ENCODE measurements at places on chromosomes 3 and 15.

DNA sequence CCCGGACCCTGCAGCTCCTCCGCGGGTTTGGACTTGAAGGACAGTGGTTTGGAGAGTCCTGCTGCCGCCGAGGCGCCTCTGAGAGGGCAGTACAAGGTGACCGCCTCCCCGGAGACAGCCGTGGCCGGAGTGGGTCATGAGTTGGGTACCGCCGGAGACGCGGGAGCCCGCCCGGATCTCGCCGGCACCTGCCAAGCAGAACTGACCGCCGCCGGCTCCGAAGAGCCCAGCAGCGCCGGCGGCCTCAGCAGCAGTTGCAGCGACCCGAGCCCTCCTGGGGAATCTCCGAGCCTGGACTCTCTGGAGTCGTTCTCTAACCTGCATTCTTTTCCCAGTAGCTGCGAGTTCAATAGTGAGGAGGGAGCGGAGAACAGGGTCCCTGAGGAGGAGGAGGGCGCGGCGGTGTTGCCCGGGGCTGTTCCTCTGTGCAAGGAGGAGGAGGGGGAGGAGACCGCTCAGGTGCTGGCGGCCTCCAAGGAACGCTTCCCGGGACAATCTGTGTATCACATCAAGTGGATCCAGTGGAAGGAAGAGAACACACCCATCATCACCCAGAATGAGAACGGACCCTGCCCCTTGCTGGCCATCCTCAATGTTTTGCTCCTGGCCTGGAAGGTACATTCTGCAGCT lies 634 bp downstream of the MINDY2 start:
- peak; percentile 18 for DNase-seq

GRCh38 chr3:167521006-167521355 lies 47.1 kb upstream of the SERPINI2 start:
- no peak for DNase-seq

DNA sequence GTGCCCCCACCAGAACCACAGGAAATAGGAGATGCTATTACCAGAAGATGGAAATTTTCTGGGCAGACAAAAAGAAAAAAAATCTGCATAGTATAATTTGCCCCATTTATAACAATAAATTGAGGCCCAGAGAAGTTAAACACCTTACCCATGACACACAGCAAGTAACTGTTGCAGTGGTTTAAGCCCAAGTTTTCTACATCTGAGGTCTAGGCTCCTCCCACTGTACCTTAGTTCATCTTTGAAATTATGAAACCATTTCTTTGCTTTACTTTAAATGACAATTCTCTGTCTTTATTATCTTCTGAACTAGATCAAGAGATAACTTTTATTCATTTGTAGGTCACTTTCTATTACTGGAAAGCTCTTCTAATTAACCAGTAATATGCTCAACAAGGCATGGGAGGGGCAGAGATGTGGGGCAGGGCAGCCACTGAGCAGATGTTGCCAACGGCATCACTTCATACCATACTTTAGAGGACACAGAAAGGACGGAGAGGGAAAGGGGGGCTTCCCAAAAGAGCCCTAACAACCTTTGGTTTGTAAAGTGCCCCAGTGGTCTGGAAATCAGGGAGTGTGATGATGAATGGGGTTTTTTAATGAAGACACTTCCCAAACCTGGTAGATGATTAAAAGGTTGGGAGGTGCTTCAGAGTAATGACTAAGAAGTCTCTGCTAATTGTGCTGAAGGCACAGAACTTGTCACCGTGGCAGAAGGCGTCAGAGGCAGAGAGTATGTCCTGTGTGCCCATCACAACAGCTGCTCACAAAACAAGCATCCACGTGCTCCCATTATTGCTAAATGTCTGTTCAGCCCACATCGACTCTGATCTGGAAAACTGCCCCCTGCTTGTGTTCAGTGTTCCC lies 342.5 kb downstream of the SHQ1 start:
- no peak for DNase-seq

DNA sequence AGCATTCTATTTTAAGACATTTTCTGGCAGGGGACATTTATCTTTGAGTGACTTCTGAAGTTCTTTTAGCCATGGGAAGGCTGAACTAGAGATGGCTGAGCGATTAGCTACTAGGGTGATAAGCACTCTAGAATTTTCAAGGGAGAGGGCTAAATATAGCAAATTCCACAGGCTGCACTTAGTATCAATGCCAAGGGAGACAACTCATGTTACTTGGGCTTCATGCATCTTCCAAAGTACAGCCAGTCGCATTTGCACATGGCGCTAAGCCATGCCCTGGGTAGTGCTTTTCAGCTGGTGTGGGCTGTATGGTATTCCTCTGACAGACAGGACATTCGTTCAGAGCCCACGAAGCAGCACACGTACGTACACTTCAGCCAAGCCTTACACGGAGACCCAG lies 69.6 kb downstream of the RYR3 start:
- no peak for DNase-seq

GRCh38 chr3:38549082-38549481 lies 52.9 kb downstream of the EXOG start:
- no peak for DNase-seq

- DNase-seq = no peak
Measured at GRCh38 chr15:57570994-57571393, 20.7 kb upstream of the MYZAP start.

DNA sequence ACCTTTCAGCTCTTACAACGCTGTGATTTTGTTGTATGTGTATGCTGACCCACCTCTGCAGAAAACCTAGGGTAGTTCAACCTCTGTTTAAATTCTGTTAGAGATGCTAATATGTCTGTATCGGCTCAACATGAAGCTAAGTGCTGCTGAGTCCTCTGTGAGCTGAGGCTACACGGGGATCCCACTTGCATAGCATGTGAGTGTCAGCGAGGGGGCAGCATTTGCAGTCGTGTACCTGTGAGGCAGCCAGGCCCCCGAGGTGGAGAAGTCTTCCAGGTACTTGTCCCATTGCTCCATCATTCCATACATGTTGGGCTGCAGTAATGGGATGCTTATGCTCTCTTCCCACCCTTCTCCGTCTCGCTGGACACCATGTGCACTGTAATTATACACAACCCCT lies 3.7 kb downstream of the MKRN2OS start:
- no peak for DNase-seq

DNA sequence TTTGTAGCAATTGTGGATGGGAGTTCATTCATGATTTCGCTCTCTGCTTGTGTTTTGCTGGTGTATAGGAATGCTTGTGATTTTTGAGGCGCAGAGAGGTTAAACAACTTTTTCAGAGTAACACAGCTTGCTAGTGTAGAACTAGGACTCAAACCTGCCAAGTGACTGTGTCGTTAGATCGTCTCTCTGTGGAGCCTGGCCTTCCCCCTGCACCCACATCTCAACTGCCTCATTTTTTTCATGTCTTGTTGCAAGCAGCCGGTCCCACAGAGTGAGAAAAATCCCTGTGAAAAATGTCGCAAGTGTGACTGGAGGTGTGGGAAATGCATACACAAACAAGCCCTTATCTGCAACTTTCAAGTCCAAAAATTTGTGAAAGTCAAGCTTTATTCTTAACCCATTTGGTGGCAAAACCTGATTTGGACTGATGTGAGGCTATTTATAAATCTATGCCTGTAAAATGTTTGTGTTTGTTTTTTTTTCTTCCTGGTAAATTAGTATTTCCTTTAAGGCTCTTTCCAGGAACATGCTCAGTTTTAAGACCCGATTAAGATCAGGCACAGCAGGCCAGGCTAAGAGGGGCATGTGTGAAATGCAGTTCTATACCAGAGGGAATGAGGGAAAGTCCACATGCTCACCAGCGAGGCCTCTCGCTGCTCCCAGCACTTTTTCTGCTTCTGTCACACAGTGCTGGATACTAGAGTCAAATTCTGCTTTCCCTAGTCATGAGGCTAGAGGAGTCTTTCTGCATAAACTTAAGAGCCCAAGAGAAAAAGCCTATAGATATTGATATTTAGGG lies 25.8 kb downstream of the ST6GAL1 start:
- no peak for DNase-seq

- DNase-seq = no peak
Measured at GRCh38 chr3:42177801-42178150, 86.6 kb downstream of the TRAK1 start.

- no peak for DNase-seq
Measured at GRCh38 chr3:140727886-140728285, 50.0 kb downstream of the TRIM42 start.

DNA sequence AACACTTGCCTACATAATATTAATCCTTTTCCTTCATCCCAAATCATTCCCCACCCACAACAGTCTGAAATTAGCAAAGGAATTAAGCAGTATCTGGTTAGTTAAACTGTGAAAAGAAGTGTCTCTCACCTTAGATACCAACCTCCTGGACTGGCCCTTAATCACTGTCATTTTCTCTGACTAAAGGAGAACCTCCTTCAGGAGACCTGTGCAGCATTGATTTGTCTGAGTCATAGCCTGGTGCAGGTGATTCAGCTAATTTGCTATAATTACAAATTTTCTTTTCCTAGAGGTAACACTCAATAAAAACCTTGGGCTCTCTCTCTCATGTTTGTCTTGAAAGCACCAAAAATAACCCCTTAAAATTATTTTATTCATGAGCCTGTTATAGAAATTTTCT lies 279.8 kb upstream of the SEMA6D start:
- DNase-seq = no peak

DNA sequence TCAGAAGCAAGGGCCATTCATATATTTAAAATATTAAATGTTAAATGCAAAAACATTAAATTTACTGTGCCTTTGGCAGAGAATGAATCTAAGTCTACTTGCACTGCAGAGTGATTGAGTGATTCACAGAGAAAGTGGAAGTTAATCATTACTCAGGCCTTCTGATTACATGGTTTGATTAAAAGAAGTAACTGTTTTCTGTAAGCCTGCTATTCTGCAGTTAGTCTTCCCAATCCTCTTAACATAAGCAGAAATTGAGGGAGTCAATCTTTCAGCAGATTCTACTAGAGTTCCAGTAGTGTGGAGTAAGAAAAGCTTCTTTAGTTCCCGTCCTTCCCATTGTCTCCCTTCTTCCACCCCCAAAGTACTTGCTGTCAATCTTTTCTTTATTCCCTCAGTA lies 1.5 kb downstream of the NLGN1 start:
- no peak for DNase-seq

DNA sequence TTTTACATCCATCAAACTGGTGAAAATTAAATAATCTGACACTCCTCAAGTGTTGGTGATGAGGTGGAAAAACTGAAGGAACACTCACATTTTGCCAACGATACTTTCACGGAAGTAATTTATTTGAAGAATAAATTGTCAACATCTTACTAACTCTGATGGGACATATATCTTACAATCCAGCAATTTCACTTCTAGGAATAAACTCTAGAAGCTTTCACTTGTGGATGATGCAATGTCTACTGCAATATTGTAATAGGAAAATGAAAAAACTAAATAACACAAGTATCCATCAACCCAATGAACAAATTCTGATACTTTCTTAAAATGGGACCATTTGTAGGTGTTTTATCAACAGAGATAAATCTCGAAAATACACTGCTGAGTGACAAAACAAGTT lies 16.2 kb upstream of the LIPC start:
- DNase-seq = no peak

DNA sequence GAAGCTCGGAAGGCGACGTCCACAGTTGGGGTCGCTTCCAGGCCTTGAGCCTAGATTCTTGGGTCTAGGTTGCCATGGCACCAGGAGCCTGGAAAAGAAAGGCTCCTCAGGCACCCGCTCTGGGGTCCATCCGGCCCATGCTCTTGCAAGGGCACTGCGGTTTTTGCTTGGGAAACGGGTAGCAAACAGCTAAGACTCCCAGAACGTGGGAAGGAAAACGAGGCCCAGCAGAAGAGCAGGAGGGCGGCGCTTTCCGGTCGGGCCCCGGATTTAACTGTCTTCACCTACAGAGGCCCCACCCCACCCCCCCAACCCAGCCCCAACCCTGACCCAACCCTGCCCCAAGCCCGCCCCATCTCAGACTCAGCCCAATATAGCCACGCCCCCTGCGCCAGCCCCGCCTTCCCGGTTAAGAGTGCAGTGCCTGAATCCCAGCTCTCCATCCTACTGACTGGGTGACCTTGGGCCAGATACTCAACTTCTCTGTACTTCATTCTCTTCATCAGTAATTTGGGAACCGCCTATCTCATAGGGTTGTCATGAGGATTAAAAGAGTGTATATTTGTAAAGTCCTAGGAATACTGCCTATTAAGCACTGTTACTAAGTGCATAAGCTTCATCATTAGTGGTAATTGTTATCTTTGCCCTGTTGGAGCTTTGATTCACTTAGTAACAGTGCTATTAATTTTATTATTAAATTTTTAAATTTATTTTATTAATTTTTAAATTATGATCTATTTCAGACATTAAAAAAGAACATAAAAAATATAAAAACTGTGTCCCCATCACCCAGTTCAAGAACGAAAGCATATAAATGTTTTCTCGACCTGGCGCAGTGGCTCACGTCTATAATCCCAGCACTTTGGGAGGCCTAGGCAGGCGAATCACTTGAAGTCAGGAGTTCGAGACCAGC lies 28.4 kb upstream of the SMAD6 start:
- DNase-seq = peak; percentile 79

- peak; percentile 71 for DNase-seq
Measured at GRCh38 chr15:85831415-85832113, 36.8 kb upstream of the KLHL25 start.

GRCh38 chr15:28975766-28976179 lies 90.0 kb downstream of the APBA2 start:
- DNase-seq = peak; percentile 62

DNA sequence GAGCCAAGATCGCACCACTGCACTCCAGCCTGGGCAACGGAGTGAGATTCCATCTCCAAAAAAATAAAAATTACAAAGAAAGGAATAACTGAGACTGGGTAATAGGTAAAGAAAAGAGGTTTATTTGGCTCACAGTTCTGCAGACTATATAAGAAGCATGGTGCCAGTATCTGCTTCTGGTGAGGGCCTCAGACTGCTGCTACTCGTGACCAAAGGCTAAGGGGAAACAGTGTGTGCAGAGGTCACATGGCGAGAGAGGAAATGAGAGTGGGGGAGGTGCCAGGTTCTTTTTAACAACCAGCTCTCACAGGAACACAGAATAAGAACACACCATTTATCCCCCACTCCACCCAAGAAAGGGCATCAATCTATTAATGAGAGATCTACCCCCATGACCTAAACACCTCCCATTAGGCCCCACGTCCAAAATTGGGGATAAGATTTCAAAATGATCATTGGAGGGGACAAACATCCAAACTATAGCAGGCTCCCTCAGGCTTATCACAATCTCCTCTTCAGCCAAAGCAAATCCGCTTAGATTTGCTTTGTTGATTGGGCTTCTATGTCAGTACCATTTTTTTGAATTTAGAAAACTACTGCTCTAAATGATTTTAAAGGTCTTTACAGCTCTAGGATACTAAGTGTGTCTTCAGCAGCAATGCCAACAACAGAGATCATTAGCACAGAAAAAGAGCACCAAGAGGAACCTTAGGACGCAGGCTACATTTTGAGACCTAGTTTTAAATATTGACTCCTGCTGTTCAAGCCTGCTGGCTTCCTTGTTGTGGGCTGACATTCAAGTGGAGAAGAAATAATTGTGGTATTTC lies 84.2 kb upstream of the TBL1XR1 start:
- DNase-seq = no peak

- no peak for DNase-seq
Measured at GRCh38 chr3:172106989-172107388, 67.6 kb downstream of the FNDC3B start.

- no peak for DNase-seq
Measured at GRCh38 chr3:128349963-128350599, 116.6 kb downstream of the DNAJB8 start.

GRCh38 chr3:54120657-54121413 lies 1.5 kb upstream of the CACNA2D3 start:
- DNase-seq = peak; percentile 29
